Activated CD4-positive, alpha-beta T cell treated with anti-CD3 and anti-CD28 coated beads for 24 hours (primary cell): ENCODE measurements at places on chromosomes 3 and 15.
A peak's percentile ranks its signal among the peaks of the same experiment; 100 is the strongest.

DNA sequence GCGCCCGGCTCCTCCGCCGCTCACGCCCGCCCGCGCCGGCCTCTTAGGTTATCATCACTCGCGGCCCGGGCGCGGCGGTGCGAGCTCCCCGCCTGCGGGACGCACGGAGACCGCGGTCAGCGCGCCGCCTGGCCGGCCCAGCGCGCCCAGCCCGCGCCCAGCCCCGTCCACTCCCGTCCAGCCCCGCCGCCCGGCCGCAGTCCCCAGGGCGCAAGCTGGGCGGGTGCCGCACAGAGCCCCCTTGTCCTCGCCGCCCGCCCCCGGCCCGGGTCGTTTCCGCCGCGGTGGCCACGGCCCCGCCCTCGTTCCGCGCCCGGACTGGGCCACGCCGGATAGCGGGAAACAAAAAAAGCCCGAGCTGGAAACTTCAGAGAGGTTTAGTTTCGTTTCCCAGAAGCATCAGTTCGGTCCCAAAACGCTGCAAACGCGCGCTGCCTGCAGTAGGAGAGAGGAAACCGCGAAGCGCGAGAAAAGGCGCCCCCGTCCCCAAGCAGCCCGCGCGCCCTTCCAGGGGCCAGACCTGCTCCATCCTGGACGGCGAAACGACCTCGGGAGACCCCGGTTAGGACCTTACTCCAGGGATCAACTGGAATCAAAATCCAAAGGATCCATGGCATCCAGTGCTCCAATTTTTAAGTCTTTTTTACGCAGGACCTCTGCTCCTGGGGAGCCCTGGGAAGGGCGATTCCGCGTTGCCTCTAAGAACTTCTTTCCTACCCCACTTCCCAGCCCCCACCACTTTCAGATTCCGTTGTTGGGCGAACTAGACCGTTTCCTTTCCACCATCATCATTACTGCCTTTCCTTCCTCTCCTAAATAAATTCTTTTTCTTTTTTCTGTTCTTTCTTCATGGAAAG is at the start of gene ATP10A:
Gene ATP10A (minus strand): TSS at position 217 of the 857 bp plus-strand sequence. CDS start 231 bp downstream, outside the sequence.
- peak; percentile 47 for DNase-seq

DNA sequence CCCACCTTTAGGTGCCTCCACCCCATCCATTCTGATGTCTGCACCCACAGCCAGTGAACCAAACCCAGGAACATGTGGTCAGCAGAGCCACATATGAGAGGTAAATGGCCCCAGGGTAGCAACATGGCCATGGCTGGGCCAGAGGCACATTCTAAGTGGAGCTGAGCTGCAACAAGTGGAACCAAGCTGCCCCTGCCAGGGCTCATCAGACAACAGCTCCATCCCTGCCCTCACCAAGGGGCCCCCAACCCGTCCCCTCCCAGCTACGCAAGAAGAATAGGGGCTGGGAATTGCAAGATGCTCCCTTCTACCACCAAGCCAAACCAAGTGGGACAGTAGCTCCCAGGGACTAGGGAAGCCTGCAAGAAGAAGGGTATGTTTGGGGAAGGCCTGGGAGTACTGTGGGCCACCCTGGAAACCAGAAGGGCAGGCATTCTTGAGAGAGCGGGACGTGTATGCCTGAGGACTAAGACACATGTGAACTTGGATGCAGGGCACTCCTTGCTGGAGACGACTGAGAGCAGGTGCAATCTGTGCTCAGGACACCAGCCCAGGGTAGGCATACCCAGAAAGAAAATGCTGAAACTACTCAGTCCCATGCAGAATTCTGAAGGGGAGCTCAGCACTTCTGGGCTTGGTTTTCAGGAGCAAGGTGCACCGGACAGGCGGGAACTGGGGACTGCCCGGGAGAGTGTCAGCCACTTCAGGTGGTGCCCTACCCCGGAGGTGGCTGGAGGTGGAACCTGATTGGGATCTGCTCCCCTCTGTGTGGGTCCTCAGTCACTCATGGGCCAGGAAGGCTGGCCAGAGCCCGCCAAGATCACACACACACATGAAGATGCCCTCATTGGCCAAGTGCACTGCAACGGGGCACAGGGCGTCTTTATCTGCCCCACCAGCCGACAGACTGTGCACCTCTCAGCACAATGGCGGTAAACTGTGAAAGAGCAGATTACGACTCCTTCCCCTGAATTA is 9.5 kb downstream of the MYL3 start:
- no peak for DNase-seq

GRCh38 chr3:78728406-78729145 is 1039.2 kb downstream of the ROBO1 start:
- no peak for DNase-seq

DNA sequence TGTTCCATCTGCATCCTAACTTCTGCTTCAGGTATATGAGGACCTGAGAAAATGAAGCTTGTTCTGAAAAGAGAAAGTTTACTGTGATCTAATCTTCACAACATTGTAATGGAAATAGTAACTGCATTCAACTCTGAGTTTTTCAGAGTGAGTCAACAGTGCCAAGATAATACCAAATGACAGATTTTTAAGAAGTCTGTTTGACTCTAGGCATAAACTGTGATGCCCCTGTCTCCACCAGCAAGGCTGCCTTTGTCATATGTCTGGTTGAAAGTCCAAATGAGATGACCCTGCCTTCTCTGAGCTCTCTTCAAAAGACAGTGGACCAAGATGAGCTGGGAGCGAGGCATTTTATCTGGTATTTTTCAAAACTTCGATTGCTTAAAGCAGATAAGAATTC is 44.8 kb upstream of the B3GNT5 start:
- DNase-seq, result no peak

DNA sequence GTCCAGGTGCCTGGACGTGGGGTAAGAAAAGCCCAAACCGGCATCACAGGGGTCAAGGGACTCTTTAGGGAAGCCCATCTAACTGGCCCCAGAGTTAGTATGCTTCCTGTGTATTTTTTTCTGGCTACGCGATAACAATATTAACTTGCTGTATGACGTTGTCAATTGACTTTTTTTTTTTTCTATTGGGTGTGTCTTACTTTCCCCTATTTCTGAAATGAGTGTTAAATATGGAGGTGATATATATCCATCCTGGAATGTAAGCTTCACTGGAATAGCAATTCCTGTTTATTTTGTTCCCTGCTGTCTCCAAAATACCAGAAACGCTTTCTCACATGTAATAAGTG is 598 bp upstream of the GMNC start:
- no peak for DNase-seq

DNA sequence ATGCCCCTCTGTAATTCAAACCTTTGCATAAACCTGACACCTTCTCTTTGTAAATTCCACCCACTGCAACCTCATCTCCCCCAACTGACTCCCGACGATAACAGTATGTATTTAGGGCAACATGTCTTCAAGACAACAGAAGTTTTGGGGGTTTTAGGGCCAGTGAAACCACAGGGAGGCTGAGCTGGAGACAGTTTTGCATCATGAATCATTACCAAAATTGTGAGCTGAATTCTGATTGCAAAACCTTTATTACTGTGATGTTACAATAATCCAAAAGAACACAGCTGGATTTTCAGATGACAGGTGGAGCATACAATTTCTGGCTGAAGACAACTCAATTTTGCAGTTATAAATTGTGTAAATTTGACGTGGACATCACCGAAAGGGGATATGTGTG is 281.3 kb upstream of the TTC14 start:
- no peak for DNase-seq

DNA sequence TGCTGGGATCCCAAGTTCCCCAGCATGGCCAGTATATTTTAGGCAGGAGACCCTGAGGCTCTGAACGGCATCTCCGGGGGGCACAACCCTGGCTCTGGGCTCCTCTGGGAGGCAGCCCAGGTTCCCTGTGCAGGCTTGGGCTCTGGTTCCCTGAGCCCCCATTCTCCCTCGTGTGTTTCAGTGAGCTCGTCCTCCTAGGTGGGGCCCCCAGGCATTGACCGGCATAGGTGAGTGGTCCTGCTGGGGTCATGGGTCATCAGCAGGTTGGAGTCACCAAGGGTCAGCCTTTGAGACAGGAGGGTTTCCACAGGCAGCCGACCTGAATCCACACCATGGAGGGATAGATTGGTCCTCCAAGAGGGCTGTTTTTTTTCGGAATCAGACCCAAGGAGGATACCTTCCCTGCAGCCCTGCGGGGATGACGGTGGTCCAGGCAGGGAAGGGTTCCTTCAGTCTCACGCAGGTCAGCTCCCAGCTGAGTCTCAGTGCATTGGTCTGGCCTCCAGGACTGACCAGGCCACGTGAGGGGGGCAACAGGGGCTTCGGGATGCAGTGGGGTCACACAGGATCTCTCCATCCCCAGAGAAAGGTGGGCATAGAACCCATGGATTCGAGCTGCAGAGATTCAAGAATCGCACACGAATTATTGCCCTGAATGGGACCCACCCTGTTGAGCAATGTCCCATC is 226.0 kb downstream of the SNRPN start:
- DNase-seq, result no peak

DNA sequence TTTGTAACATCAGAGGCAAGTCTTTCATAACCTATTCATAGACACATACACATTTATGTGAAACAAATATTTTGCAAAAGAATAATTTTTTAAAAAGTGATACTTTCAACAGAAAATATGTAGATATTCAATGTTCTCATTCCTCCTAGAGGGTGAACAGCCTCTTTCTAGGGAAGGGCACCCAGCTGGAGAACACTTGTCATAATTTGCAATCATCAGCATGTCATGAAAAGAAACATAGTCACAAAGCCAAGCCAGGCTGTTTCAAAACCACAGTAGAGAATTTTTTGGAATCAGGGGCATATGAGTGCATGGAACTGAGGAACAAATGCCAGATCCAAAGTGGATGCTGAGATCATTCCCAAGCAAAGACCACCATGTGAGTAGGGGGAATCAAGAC is 406.9 kb upstream of the ADAMTS9 start:
- DNase-seq, result no peak

GRCh38 chr3:159978353-159978752 is 10.3 kb upstream of the IL12A start:
- DNase-seq, result no peak

DNA sequence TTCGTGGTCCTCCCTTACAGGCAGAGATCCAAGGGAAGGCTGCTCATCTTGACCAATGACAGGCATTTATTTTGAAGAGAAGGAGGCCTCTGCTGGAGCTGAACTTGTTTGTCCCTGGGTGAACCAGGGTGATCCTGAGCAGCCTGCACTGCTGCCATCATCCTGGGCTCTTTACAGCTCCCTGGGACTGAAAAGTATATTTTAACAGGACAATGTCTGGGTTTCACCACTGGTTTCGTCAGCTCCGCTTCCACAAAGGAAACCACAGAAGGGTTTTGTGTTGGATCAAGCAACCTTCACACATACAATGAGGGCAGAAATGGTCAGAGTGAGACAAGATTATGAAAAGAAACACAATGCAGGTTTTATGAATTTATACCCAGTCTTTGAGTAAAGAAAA is 400.7 kb upstream of the TPM1 start:
- DNase-seq, result no peak

- DNase-seq, result no peak
These were observed 39.3 kb downstream of the MEGF11 start for GRCh38 chr15:66214246-66214645.

GRCh38 chr3:13950042-13950441 is 70.2 kb upstream of the WNT7A start:
- no peak for DNase-seq

GRCh38 chr3:187107989-187108388 is 31.3 kb downstream of the RPL39L start:
- no peak for DNase-seq

- DNase-seq, result no peak
These were observed 14.6 kb downstream of the TRAIP start for GRCh38 chr3:49841806-49842205.

DNA sequence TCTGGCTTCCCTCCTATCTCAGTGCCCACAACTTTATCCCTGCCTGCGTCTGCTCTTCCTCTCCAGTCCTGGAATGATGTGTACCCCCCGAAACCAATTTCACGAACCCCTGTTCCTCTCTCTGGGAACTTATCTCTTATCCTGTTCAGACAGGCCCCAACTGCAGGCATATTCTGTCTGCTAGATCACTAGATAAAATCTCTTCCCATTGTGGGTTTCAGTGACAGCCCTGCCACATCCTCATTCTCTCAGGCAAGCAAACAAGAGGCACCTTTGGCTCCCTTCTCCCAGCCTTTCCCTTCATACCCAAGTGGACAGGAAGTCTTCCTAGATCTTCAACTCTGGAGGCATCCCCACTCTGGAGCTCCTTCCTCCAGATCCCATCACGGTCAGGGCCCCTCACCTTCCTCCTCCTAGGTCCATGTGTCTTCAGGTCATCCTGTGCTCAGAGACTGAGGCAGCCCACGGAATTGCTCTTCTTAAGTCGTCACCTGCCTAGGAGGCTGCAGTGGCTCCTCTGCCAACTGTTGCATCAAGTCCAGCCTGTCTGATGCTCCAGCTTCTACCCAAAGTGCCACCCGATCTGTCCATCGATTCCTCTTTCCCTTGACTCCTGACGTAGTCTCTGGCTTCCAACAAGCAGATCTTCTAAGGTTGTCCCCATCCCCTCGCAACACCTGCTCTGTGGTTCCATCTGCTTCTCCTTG is 190.8 kb downstream of the SLCO3A1 start:
- DNase-seq, result no peak

- DNase-seq, result no peak
These were observed 103.7 kb downstream of the SV2B start for GRCh38 chr15:91203619-91204203.

GRCh38 chr3:142981108-142981507 is 17.6 kb upstream of the PAQR9 start:
- no peak for DNase-seq

DNA sequence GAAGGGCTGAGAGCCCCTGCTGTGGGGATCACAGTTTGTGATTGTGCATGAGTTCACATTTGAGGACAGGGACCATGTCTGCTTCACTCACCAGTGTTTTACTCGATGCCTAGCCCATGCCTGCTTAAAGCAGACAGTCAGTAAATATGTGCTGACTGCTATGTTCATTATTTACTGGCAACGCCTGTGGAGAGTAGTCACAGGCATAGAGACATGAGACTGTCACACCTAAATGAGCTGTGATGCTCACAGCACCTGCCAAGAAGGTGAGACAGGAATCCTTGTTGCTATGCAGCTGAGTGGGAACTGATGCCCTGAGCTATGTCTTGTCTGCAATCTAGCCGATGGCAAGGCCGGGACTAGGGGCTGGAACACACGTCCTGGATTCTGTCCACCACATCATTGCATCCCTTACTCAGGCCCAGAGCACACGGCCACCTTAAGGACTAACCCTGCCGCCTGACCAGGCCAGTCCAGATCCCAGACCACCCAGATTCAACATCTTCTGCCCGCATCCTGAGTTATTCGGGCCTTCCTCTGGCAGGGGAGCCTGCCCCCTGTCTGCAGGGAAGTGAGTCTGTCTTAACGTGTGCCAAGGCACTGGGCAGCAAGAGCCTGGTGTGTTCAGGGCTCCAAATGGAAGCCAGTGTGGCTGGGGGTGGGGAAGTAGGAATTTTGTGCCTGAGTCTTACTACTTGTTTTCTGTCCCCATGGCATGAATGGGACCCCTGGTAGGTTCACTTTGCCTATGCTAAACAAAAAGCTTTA is 44.8 kb downstream of the FGD5 start:
- DNase-seq, result no peak

GRCh38 chr15:85531083-85531482 is 150.7 kb downstream of the AKAP13 start:
- no peak for DNase-seq

- no peak for DNase-seq
These were observed 42.0 kb downstream of the LRRFIP2 start for GRCh38 chr3:37132334-37132733.
